Activated CD4-positive, alpha-beta T cell treated with anti-CD3 and anti-CD28 coated beads, Interleukin-2, amount 50 U/mL, for 1 hour (primary cell): ENCODE measurements at places on chromosomes 2 and 18.

DNA sequence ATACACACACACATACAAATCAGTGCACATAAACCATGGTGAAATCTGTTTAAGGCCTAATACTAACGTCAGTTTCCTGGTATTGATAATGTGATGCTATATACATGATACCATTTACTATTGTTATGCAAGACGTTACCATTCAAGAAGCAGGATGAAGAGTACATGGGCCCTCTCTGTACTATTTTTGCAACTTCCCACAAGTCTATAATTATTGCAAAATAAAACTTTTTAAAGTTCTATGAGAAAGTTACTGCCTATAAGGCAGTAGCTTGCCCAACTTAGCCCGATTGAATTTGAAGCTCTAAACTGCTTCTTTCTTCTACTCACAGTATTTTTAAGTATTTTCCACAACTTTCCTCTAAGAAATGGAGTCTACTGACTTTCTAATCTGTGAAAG lies 74.0 kb downstream of the BCL2 start:
- no peak for DNase-seq

GRCh38 chr2:236563953-236564352 lies 5.7 kb upstream of the ACKR3 start:
- no peak for DNase-seq

DNA sequence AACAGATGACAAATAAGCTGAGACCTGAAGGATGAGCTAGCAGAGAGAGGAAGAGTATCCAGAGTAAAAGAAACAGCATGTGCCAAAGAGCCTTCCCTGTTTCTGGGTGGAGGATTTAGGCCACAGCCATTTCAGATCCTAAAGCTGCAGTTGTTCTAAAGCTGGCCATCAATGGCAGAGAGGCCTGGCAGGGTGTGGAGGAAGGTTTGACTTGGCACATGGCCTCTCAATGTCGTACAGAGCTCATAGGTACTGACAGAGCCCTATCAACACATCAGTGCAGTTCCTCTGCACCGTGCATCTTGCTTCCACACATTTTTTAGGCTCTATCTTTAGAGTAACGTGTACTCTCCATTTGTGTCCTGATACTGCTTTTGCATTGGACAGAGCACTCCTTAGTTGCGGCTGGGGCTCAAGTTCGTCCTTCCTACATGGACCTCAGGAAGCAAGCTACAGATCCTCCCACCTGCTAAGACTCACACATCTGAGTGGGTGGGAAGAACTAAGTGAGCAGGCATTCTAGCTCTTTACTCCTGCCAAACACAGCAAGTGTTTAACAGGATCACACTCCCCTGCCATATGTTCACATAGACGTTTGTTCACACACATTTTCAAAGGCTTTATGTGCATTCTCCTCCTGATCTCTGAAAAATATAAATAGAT lies 3.0 kb upstream of the CHMP3 start:
- DNase-seq = no peak

- DNase-seq = no peak
These were observed 297.0 kb downstream of the BCL2 start for GRCh38 chr18:63022429-63023022.

- DNase-seq = no peak
These were observed 17.3 kb downstream of the MTA3 start for GRCh38 chr2:42585779-42586178.

- DNase-seq = no peak
These were observed 491.2 kb upstream of the DDX18 start for GRCh38 chr2:117323331-117323730.

GRCh38 chr2:56713161-56713676 lies 529.4 kb downstream of the CCDC85A start:
- DNase-seq = no peak

- DNase-seq = no peak
These were observed 124.7 kb upstream of the LRRTM1 start for GRCh38 chr2:80429251-80429650.

DNA sequence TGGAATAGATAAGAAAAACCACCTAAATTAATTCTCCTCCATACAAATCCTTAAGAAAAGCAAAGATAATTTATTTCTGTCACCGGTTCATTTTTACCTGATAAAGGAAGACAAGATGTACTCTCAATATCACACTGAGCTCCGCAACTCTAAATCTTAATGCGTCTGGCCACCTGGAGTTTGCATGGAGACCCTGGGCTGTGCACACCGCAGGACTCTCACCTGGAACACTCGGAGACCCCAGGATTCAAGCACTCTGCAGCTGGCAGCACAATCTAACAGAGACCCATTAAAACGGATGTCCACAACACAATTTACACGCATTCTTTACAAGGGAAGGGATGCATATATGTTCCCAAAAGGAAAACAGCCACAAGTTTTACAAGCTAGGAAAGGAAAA lies 72.2 kb downstream of the ZNF516 start:
- no peak for DNase-seq

DNA sequence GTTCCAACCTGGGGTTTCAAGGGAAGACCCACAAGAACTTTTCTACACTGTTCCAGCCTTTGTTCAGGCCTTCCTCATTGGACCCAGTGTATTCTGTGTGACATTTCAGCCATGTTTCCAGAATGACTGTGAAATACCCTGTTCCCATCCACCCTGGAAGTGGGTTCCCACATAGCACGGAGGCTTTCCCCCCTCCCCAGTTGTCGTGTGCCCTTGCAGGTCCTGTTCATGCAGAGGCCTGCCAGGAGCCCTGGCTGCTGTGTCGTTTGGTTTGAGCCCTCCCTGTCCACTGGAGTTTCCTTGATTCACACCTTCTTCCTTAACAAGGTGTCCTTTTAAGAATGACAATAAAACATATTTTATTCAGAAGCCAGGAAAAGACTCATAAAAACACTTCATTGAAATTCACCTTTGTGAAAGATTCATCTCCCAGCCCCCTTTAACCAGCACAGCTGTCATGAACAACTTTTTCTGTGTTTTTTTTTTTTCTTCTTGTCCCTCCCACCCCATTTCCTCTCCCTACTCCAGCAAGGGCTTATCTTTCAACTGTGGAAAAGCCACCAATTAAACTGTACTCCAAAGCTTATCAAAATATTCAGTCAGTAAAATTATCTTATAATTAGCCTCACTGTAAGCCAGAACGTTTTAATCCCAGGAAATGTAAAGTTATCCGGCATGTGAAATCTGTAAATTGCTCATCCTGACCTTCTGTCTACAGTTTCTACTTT lies 106.4 kb downstream of the ACOXL start:
- no peak for DNase-seq

GRCh38 chr18:54852780-54853675 lies 24.8 kb downstream of the RAB27B start:
- no peak for DNase-seq

- DNase-seq = no peak
These were observed 375.8 kb downstream of the RBM43 start for GRCh38 chr2:150885774-150886386.

- no peak for DNase-seq
These were observed 236.0 kb downstream of the BCL2 start for GRCh38 chr18:63083555-63083954.

DNA sequence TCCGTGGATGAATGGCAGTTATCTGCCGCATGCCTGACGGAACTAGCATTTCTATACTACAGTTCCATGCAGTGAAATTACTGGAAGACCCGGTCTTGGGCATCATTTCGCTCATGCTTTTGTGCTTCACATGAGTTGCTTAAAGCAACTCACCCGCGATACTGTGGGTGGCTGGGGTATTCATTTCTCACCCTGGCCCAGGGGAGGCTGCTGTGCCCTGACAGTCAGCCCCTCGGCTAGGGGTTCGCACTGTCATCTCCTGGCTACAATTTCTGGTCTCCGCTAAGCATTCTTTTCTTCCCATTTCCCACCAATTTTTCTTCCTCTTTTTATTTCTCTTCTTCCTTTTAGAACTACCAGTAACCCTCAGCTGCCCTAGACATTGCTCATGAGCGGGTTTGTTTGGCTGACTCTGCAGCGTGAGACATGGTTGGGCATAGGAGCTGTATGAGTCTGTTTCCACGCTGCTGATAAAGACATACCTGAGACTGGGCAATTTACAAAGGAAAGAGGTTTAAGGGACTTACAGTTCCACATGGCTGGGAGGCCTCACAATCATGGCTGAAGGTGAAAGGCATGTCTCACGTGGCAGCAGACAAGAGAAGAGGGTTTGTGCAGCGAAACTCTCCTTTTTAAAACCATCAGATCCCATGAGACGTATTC lies 16.5 kb upstream of the CNDP2 start:
- DNase-seq = no peak

DNA sequence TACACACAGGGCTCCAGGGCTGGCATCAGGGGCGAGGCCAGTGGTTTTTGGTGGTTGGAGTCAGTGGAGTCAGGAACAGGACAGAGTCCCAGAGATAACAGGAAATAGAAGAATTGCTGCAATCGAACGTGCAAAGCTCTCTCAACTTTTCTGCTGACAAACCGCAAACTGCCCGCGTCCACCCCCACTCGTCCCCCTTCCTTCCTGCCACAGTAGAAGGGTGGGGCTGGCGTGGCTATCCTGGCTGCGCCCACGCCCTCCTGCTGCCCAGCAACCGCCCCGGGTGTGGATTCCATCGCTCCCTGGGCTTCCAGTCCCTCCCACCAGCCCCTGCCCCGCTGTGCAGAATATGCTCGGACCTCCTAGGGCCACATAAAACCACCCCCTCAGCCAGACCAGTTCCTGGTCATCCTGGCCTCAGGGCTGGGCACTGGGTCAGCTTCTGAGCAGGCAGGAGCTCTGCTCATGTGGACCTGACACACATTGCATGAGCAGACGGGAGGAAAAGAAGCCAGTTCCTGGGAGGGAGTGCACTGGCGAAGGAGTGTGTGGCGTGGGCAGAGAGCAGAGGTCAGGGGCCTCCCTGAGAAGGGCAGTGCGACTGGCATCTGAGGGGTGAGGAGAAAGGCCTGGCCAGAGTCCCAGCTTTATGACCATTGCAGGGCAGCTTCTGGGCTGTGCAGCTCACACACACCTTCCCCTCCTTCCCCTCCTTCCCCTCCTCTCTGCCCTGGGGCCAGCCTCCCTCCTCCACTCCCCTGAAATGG lies 85.4 kb upstream of the ATG16L1 start:
- DNase-seq = no peak

- no peak for DNase-seq
These were observed 31.1 kb downstream of the PNO1 start for GRCh38 chr2:68188831-68189230.

GRCh38 chr2:229268626-229269025 lies 2.5 kb downstream of the PID1 start:
- no peak for DNase-seq

DNA sequence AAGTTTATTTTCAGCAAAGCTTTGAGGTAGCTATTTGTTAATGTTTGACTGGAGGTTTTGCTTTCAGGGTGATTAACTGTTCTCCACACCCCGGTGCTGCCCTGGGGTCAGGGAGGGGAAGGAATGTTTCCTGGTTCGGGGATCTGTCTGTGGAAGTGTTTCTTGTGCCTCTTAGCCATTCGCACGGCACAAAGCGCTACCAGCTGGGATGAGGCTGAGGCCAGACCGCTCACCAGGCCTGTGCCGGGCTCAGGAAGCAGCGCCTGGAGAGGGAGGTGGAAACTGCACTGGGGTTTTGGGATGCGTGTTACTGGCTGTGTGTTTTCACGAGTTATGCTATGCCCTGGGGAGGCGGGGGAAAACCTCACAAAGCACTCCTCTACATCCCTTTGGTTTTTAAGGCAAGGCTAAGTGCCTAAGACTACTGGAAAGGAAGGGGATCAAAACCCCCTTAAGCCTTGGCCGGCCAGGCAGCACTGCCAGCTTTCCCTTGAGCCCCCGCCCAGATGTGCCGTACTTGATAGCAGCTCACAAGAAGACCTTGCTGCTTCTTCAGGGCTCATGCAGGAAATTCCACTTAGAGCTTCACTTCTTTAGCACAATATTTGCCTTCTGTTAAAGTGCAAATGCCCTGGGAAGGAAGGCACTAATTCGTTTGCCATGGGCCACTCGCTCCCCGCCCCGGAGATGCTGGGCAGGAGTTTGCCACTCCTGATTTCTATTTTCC lies 65.7 kb upstream of the CNGA3 start:
- no peak for DNase-seq

- DNase-seq = no peak
These were observed 3.8 kb downstream of the MOB1A start for GRCh38 chr2:74174909-74175308.

GRCh38 chr2:129103936-129104878 lies 785.5 kb upstream of the HS6ST1 start:
- no peak for DNase-seq

- DNase-seq = no peak
These were observed 68.0 kb downstream of the STEAP3 start for GRCh38 chr2:119291588-119292167.

DNA sequence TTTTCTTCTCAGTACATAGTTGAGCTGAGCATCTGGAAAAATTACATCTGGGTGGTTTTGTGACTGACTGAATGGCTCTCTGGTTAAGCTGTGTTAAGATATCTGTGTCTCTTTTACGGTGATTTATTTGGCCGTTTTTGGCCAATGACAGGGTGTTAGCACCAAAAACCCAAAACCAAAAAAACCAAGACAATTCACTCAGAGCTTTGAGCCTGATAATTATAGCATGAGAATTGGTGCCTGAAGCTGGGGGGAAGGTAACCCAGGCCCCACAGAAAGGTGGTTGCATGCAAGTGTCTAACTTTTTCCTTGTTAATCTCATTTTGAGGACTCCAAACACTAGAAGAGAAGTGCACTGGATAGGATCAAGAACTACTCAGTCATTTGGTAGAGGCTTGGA lies 4.5 kb downstream of the CD28 start:
- no peak for DNase-seq

GRCh38 chr18:9494778-9495331 lies 19.5 kb downstream of the RALBP1 start:
- DNase-seq = no peak

DNA sequence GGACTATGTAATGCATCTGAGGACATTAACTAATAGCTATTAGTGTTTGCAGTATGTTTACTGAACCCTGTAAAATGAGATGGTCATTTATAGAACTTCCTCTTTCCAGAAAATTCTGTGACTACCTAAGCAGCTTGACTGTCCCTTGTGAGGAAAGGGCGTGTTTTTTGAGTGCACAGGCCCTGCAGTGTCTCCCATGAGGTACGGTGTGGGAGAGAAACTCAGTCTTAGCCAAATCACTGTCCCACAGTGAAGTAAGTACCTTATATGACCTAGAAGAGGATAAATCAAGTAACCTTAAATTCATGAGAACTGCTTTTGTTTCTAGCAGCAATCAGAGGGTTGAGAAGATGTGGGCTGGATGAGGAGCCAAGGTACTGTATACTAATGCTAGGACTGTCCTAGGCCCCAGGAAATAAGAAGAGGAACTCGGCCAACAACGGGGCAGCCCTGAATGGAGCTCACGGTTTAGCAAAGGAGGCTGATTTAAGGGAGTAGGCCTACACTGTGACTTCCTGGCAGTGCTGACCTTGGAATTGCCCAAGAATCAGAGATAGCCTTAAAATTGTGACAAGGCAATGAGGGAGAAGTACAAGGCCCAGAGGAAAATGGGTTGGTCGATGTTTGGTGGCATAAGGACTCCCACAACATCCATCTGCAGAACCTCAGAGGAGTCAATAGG lies 103.5 kb upstream of the CTAGE1 start:
- no peak for DNase-seq
